ENCODE measurements at places on chromosomes 4 and X.

DNA sequence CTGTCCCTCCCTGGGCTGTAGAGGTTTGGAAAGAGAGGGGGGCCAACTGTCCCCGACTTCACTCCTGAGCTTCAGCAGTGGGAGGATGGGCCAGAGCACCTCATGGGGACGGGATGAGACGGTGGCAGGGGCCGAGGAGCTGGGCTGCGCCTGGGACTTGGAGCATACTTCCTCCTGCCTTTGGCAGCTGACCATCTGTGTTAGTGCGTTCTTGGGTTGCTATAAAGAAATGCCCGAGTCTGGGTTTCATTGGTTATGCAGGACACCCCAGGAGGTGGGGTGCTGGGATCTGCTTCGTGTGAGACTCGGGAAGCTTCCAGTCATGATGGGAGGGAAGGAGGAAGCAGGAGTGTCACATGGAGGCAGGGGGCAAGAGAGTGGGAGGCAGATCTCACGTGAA is 7.4 kb downstream of the PSAPL1 start:
- no peak for DNase-seq

DNA sequence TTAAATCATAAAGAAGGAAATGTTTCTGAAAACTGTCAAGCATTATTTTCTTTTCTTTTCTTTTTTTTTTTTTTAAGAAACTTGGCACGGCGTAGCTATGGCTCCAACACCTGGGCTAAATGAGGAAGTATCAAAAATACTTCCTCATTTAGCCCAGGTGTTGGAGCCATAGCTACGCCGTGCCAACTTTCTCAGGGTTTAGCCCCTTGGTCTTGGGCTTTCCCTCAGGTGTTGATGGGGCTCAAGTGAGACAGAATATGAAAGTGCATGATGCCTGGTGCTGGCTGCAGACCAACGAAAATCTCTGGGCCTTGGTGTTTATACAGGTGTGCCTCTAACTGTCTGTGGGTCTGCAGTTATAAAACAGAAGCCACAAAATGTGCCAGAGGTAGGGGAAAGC is 132.7 kb downstream of the ARHGAP24 start:
- DNase-seq, result no peak

GRCh38 chrX:77396781-77397180 is 50.4 kb upstream of the FGF16 start:
- DNase-seq, result no peak

DNA sequence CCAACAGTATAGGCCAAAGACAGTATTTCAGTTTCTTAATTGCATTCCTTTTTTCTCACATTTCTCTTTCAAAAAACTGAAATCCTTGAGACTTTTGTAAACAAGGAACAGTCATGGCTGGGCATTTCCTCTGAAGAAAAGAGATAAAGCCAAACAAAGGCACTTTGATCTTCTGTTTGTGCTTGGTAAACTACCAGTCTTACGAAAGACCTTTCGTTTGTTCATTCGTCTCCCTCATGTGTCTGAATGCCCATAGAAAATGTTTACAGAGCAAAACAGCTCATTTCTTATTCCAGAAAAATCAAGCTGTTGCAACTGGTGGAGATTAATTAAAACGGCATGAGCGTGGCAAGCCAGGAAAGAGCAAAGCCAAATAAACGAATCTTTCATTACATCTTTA is 178.0 kb downstream of the GASK1B start:
- DNase-seq, result peak; percentile 56

- DNase-seq, result no peak
Observed at GRCh38 chr4:140054861-140055260, 99.1 kb downstream of the MAML3 start.

DNA sequence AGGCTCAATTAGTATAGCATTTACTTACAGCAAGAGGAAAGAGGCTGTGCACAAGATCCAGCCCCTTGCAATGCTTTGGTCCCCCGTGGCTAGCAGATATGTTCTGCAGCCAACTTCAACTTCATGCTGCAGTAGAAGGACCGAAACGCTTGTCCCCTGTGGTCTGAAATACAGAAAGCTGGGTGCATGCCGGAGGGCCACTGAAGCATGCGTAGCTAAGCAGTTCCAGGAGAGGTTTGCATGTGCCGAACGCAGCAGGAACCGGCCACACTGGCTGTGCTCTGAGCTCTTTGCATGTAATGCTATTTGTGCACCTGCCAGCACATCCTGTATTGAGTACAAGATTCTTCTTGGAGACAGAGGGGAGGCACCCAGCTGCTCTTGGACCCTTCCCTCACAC is 35.8 kb upstream of the SHISA3 start:
- no peak for DNase-seq

GRCh38 chr4:15495621-15496020 is 25.9 kb downstream of the CC2D2A start:
- no peak for DNase-seq

DNA sequence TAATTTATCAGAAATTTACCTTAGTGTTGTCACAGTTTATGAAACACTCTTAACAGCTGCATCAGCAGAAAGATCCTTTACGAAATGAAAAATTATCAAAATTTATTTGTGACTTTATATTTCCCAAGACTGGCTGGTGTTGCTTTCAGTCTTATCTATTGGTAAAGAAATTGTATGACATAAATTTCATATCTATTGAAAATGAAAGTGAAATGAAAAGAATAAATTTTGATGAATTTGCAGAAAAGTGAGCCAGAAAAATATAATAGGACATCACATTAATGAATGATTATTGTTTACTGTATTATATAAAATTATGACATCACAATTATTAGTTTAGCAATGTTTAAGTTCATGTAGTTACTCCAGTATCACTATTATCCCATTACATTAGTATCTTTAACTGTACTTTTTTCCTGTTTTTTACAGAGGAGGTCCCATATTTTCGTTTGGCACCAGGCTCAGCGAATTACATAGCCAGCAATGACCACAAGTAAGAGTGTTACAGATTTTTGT is 13.2 kb upstream of the TMEM165 start:
- no peak for DNase-seq

- DNase-seq, result peak; percentile 81
Observed at GRCh38 chrX:132480581-132481203, 8.1 kb downstream of the MBNL3 start.

GRCh38 chrX:135295944-135296305 is 13.4 kb upstream of the ETDC start:
- DNase-seq, result no peak

GRCh38 chr4:33116871-33117270 is 2396.7 kb downstream of the PCDH7 start:
- no peak for DNase-seq

DNA sequence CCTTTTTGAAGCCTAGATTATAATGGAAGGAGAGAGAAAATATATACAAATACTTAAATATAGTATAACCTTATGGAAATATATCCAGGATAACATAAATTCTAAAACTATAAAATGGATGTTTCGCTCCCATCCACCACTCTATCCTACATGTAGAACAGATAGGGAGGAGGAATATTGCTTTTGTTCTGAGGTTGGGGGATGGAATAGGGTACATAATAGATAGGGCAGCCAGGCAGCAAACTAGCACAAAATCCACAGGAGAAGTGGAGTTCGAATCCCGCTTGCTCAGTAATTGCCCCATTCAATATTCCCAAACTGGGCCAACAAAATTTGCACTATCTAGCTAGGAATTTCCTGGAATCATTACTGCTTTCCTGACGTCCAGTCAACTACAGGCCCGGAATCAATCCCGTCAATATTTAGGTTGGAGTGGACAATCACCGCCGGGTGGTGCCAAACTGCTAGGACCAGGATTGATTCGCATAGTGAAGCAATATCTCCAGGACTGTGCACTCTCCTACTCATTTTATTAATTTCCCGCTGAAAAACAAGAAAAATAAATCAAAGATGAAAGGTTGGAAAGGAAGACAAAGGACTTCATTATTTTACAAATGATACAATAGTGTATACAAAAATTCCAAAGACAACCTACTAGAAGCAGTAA is 40.4 kb upstream of the PAPSS1 start:
- DNase-seq, result peak; percentile 86

GRCh38 chrX:9286234-9286633 is 178.6 kb upstream of the TBL1X start:
- DNase-seq, result no peak

GRCh38 chr4:180057299-180057721 is 2185.9 kb upstream of the TENM3 start:
- DNase-seq, result no peak

GRCh38 chrX:68648960-68649359 is 1.5 kb downstream of the STARD8 start:
- DNase-seq, result no peak

DNA sequence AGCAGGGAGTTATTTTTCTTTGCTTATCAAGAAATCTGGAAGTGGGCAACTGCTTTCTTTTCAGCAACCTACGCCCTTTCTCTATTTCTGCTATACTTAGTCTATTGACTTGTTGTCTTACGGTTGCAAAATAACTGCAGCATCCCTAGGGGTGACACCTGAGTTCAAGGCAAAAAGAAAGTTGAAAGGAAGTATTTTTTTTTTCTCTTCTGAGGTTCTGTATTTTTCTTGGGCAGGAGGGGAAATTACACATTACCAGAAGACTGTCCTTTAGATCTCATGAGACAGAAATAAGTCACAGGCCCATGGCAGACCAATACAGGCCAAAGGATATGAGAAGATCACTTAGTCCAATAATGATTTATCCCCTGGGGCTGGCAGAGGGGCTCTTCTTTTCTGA is 204.7 kb upstream of the CASK start:
- no peak for DNase-seq

DNA sequence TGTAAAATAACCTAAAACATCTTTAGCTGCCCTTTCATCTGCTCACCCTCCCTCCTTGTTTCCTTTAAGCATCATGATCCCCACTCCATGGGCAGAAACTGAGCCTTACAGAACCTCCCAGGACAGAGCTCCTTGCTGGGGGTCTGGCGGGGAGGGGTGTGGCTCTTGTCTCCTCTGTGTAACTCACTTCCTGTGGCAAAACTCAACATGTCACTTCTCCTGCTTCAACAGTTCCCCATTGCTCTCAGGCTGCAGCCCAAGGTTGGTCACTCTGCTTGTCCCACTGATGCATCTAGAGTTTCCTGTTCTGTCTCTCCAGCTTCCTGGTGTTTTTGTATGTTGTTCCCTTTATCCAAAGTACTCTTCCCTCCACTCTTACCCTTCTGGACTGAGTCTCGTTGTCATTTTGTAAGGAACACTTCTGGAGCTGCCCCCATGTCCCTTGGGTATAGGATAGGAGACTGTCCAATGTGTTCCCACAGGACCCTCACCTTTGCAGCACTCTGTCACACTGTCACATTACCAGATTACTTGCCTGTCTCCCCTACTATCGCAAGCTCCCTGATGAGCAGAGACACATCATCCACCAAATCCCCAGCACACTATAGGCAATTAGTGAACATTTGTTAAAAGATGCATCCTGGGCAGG is 19.6 kb downstream of the TMEM31 start:
- DNase-seq, result no peak

GRCh38 chr4:123516576-123516975 is 120.0 kb downstream of the SPRY1 start:
- DNase-seq, result no peak

DNA sequence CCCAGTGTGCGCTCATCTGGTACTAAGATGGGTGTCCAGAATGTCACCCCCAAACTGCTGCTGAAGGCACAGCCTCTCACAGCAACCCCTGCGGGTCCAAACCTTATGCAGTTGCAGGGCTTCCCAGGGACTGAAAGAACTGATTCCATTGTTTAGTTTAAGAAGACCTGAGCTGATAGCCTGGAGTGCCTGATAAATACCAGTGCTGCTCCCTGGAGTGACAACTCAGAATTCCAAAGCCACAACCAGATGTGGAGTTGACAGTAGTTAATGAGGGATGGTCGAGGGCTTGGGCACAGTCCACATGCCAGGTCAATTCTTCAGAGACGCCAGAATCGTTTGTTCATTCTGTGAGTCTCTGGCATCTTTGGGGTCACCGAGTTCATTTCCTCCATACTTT is 71.2 kb downstream of the LNX1 start:
- DNase-seq, result no peak

- DNase-seq, result no peak
Observed at GRCh38 chrX:23557070-23557469, 110.2 kb upstream of the PRDX4 start.

GRCh38 chrX:37989304-37989703 is 17.0 kb upstream of the SYTL5 start:
- DNase-seq, result no peak

GRCh38 chrX:11597479-11597878 is 68.2 kb downstream of the ARHGAP6 start:
- no peak for DNase-seq

DNA sequence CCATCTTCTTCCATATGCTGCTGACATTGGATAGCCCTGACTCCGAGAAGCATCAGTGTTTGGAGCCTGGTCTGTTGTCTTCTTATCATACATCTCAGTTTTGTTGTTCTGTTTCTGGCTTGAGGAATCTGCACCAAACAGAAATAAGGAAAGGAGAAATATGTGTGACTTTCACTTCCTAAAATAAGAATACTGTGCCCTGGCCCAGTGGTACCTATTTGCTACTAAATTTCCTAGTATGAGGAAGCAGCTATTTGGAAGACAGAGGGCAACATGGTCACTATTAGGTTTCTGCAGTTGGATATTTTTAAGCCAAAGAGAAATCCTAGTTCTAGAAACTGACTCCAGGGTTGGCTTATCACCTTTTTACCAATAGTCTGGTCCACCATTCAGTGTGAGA is 16.8 kb downstream of the CT47C1 start:
- no peak for DNase-seq

GRCh38 chrX:120372667-120373370 is 10.9 kb downstream of the ATP1B4 start:
- DNase-seq, result no peak

DNA sequence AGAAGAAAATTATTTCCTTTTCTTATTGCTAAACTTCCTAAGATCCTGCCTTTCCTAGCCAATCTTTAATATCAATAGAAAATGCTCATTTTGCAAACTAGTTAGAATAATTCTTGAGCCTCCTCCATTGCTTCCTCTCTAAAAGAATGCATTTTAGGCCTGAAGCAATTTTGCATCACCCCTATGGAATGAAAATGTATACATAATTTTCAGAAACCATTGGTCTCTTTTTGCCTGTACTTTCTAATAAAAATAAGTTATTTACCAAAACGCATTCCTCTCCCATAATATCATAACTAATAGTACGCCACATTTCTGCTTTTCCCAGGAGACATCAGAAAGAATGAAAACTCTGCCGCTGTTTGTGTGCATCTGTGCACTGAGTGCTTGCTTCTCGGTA is 1.7 kb downstream of the MUC7 start:
- no peak for DNase-seq

GRCh38 chr4:66501997-66502396 is 831.7 kb upstream of the EPHA5 start:
- DNase-seq, result no peak
